ENCODE measurements at places on chromosomes 3 and 15. TPM values are rescaled to one million over a fixed set of nuclear protein-coding genes. Genes with fewer than 3 reads are reported as not detected.

CHRNA7 gene
- total RNA-seq, result 0.09 TPM

IL17RB gene
- total RNA-seq, result not detected

- no peaks in the 10 kb centered on the region for H3K27me3 ChIP-seq
- H3K36me3 ChIP-seq, result no peaks in the 10 kb centered on the region
- no peaks in the 10 kb centered on the region for H3K4me1 ChIP-seq
- no peak overlapping the region for H3K4me3 ChIP-seq
- DNase-seq, result no peak
- H3K27ac ChIP-seq, result no peak overlapping the region
Measured at GRCh38 chr15:20340931-20341661, 200.5 kb downstream of the GOLGA6L6 start.

DNA sequence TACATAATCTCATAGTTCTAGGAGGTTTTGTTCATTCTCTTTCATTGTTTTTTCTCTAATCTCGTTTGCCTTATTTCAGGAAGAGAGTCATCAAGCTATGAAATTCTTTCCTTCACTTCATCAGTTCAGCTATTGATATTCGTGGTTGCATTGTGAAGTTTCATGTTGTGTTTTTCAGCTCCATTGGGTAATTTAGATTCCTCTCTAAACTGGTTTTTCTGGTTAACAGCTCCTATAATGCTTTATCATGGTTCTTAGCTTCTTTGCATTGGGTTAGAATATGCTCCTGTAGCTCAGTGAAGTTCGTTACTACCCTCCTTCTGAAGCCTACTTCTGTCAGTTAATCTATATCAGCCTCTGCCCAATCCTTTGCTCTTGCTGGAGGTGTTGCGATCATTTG, 69.4 kb upstream of the CD96 start:
- no peak overlapping the region for H3K4me3 ChIP-seq
- DNase-seq, result no peak
- no peak overlapping the region for H3K27ac ChIP-seq
- no peaks in the 10 kb centered on the region for H3K4me1 ChIP-seq

DNA sequence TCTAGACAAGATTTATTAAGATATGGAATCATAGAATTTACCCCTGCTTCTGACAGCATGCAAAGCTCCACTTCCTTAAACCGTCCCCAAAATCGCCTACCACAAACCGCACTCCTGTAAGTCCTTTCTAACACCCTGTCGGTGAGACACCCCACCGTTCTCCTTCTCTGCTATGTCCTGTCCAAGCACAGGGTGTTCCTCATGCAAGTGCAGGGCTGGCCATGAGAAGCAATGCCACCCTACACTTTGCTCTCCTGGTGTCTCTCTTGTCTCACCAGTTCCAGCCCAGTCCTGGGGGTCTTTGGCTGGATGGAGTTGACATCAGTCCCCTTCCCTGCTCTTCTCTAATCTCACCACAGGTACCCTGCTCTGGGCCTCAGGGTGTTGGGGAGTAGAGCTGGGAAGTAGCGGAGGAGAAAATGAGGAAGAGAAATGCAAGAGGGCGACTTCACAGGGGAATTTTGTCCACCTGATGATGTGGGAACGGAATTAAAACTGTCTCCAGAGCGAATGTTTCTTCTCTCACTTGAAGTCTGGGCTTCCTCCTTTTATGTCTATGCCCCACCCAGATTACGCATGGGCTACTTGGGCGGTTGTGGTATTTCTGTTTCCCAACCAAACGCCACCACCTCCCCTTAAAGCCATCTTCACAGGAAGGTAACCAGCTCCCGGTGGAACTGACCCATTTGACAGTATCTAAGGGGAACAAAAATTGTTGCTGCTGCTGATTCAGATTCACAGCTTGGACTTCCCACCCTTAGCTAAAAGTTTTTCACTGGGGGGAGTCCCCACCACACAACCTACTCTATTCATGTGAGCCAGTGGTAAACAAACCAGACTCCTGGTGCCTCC, 49.9 kb downstream of the CASR start:
- no peak overlapping the region for H3K4me3 ChIP-seq
- no peaks in the 10 kb centered on the region for H3K4me1 ChIP-seq
- H3K36me3 ChIP-seq, result no peaks in the 10 kb centered on the region
- no peak overlapping the region for H3K27ac ChIP-seq
- no peaks in the 10 kb centered on the region for H3K27me3 ChIP-seq
- no peak for DNase-seq

GRCh38 chr3:129440618-129441190, 680 bp downstream of the IFT122 start:
- peak overlapping the region; percentile 90 for H3K27ac ChIP-seq
- DNase-seq, result no peak
- H3K27me3 ChIP-seq, result no peaks in the 10 kb centered on the region
- peaks cover 20% of the 10 kb centered on the region for H3K4me1 ChIP-seq
- peak overlapping the region; percentile 70 for H3K4me3 ChIP-seq

- no peak overlapping the region for H3K4me3 ChIP-seq
- DNase-seq, result no peak
- H3K4me1 ChIP-seq, result peaks cover 8% of the 10 kb centered on the region
- peaks cover 90% of the 10 kb centered on the region for H3K36me3 ChIP-seq
- H3K27me3 ChIP-seq, result no peaks in the 10 kb centered on the region
Measured at GRCh38 chr15:92924216-92924615, 24.1 kb downstream of the CHD2 start.

DNA sequence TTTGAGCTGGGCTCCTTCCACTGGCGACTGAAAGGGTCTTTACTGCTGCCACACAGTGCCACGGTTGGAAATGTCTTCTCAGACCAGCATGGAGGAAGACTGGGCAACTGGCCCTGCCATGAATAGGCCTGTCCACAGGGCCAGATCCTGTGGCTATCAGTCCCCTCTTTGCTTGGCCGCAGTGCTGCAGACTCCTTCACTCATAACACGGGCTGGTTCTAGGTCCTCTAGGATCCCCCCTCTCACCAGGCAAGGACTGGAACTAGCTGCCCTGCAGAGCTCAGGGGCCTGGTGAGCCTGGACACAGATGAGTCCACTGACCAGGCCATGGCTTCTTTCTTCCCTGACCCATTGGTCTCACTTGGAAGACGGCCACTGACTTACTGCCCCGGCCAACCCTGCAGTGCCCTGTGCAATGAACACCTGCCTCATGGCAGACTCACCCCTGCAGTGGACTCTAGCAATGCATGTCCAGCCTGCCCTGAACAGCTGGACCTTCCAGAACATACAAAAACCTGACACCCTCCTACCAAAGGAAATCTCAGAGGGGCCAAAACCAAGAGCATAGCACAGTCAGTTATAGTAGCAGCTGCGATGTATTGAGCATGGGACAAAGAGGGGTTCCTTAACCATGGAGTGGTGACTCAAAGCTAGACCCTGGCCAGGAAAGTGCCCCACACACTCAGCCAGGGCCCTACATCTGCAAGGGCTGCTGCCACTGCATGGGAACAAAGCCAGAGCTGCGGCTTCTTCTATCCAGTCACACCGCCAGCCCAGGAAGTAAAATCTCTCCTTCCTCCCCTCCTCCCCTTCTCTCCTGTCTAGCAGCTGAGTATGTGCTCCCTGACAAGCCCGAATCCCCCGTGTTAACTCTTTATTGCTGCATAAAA, 72.1 kb upstream of the ITGA11 start:
- no peaks in the 10 kb centered on the region for H3K27me3 ChIP-seq
- no peak overlapping the region for H3K27ac ChIP-seq
- H3K4me3 ChIP-seq, result no peak overlapping the region
- DNase-seq, result no peak

GRCh38 chr15:87623832-87624231, 632.7 kb downstream of the NTRK3 start:
- H3K27ac ChIP-seq, result no peak overlapping the region
- no peak overlapping the region for H3K4me3 ChIP-seq
- DNase-seq, result no peak
- no peaks in the 10 kb centered on the region for H3K36me3 ChIP-seq

GRCh38 chr15:78360958-78361718, 21.0 kb downstream of the CRABP1 start:
- H3K4me3 ChIP-seq, result no peak overlapping the region
- 0 out of 2 replicates have a peak, but pooled peaks cover 12% of the 10 kb centered on the region for H3K27me3 ChIP-seq
- DNase-seq, result no peak
- no peaks in the 10 kb centered on the region for H3K36me3 ChIP-seq
- no peaks in the 10 kb centered on the region for H3K4me1 ChIP-seq
- no peak overlapping the region for H3K27ac ChIP-seq

GRCh38 chr3:144662729-144663128, 691.1 kb downstream of the DIPK2A start:
- H3K27me3 ChIP-seq, result no peaks in the 10 kb centered on the region
- H3K27ac ChIP-seq, result no peak overlapping the region
- no peak overlapping the region for H3K4me3 ChIP-seq
- H3K4me1 ChIP-seq, result no peaks in the 10 kb centered on the region
- no peaks in the 10 kb centered on the region for H3K36me3 ChIP-seq
- no peak for DNase-seq

ILDR1 gene
- not detected for total RNA-seq

- no peaks in the 10 kb centered on the region for H3K36me3 ChIP-seq
- H3K27ac ChIP-seq, result no peak overlapping the region
- no peak overlapping the region for H3K4me3 ChIP-seq
Measured at GRCh38 chr3:160134454-160134853, 90.8 kb upstream of the C3orf80 start.

GRCh38 chr3:99881121-99881524, 63.5 kb downstream of the CMSS1 start:
- H3K27ac ChIP-seq, result no peak overlapping the region
- H3K4me3 ChIP-seq, result no peak overlapping the region
- no peaks in the 10 kb centered on the region for H3K27me3 ChIP-seq

- no peaks in the 10 kb centered on the region for H3K27me3 ChIP-seq
- peaks cover 10% of the 10 kb centered on the region for H3K36me3 ChIP-seq
- peaks cover 36% of the 10 kb centered on the region for H3K4me1 ChIP-seq
- H3K4me3 ChIP-seq, result no peak overlapping the region
- peak; percentile 42 for DNase-seq
- peak overlapping the region; percentile 31 for H3K27ac ChIP-seq
Measured at GRCh38 chr3:142319094-142319493, 93.7 kb upstream of the GK5 start.

DNA sequence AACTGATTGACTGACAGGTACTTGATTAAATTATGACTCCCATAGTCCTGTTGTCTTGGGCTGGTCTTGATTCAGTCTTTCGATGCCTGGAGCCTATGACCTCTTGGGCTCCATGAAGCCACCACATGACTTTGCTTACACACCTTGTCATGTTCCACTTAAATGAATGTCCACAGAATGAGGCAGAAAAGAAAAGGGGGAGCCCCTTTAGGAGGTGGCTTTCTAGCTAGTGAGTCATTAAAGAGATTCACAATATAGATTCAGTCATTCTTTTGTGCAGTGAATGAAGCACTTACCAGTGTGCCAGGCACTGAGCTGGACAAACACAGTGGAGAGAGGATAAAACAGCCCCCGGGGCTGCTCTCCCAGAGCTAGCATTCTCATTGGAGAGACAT, 17.1 kb downstream of the VIPR1 start:
- H3K4me3 ChIP-seq, result no peak overlapping the region
- no peaks in the 10 kb centered on the region for H3K4me1 ChIP-seq
- no peaks in the 10 kb centered on the region for H3K27me3 ChIP-seq

DNA sequence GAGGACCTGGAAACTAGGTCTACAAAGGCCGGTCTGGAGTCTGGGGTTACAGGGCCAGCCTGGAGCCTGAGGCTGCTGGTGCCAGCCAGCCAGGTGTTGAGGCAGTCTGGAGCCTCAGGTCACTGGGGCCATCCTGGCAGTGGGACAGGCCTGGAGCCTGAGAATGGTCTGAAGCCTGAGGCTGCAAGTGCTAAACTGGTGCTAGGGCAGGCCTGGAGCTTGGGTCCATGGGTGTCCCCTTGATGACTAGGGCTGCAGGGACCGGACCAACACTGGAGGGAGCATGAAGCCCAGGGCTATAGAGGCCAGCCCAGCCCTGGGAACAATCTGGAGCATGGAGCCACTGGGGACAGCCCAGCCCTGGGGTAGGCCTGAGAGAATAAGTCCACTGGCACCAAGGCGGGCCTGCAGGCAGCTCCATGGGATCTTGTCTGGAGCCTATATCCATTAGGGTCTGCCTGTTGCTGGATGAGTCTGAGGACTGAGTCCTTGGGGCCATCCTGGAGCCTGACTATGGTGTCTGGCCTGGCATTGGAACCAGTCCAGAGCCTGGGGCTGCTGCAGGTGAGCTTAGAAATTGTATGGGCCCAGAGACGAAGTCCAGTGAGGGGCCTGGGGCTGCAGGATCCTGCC, 101.9 kb downstream of the GLDN start:
- no peaks in the 10 kb centered on the region for H3K36me3 ChIP-seq
- no peaks in the 10 kb centered on the region for H3K27me3 ChIP-seq
- no peak overlapping the region for H3K4me3 ChIP-seq
- H3K4me1 ChIP-seq, result no peaks in the 10 kb centered on the region
- H3K27ac ChIP-seq, result no peak overlapping the region
- DNase-seq, result no peak

- peak overlapping the region; percentile 81 for H3K27ac ChIP-seq
- DNase-seq, result no peak
- H3K27me3 ChIP-seq, result no peaks in the 10 kb centered on the region
Measured at GRCh38 chr3:48301800-48302166, 31.7 kb downstream of the SPINK8 start.

DNA sequence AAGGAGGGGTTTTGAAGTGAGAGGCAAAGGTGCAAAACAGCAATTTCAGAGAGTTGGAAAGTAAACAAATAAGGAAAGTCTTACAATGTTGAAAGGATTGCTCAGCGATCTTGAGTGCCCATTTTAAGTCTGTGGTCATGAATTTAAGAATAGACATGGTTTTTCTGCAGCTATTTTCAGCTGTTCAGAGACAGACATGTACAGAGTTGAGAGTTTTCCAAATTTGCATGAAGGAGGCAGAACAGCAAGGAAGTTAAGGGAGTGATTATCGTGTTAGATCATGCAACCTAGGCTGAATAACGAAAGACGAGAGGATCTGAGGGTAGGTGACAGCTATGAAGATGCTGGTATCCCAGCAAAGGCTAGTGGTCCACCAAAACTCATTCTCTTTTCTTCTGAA, 37.2 kb downstream of the DET1 start:
- no peaks in the 10 kb centered on the region for H3K27me3 ChIP-seq
- no peak overlapping the region for H3K27ac ChIP-seq
- DNase-seq, result no peak

- no peaks in the 10 kb centered on the region for H3K36me3 ChIP-seq
- no peaks in the 10 kb centered on the region for H3K4me1 ChIP-seq
- H3K27ac ChIP-seq, result no peak overlapping the region
Measured at GRCh38 chr3:62467966-62468722, 94.8 kb upstream of the FEZF2 start.

DNA sequence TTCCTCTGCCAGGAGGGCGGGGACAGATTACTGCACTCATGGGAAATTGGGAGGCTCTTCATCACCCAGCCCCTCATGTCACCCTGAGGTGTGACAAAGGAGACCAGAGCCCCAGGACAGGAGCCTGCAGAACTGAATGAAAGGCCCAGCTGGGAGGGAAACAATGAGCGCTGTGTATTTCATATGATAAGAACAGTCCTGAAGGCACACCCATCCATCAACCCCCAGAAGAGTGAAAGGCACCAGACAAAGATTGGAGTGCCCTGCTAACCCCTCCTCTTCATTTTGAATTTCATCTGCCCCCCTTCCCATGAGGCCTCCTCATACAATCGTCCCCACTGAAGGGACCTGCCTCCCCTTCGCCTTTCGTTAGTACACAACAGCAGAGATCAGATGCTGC, 160.0 kb upstream of the PRICKLE2 start:
- no peak overlapping the region for H3K27ac ChIP-seq
- DNase-seq, result no peak
- no peak overlapping the region for H3K4me3 ChIP-seq
- H3K27me3 ChIP-seq, result no peaks in the 10 kb centered on the region
- H3K4me1 ChIP-seq, result peaks cover 20% of the 10 kb centered on the region

ADAMTSL3 gene
- total RNA-seq, result 1.7 TPM
